Eye (tissue), 1 donor: ENCODE measurements at places on chromosomes 16 and 17.
A peak's percentile ranks its signal among the peaks of the same experiment; 100 is the strongest.

DNA sequence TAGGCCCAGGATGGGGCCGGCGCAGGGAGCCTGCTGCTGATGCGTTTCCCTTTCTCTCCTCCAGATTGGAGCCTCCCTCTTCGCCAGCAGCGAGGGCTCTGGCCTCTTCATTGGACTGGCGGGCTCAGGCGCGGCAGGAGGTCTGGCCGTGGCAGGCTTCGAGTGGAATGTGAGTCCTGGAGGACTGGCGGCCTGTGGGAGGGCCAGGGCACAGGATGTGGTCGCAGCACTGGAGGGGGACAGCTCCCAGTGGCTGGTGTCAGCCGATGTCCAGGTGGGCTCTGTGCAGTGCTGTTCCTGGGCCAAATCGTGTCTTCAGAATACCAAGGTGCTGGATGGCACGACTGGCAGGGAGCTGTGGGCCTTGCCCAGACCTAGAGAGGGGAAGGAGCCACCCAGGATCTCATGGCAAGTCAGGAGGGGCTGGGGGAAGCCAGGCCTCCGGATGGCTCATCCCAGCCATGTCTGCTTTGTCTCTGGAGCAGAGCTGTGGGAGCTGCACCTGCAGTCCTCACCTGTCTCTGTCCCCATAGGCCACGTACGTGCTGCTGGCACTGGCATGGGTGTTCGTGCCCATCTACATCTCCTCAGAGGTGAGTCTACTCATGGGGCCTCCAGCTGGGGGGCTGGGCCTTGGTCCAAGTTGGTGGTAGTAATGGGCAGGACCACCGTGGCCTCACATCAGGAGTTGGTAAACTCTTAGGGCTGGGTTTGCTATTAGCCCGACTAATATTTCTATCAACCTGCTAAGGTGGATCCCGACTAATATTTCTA lies 7.3 kb downstream of the SLC5A10 start:
- DNase-seq = no peak

DNA sequence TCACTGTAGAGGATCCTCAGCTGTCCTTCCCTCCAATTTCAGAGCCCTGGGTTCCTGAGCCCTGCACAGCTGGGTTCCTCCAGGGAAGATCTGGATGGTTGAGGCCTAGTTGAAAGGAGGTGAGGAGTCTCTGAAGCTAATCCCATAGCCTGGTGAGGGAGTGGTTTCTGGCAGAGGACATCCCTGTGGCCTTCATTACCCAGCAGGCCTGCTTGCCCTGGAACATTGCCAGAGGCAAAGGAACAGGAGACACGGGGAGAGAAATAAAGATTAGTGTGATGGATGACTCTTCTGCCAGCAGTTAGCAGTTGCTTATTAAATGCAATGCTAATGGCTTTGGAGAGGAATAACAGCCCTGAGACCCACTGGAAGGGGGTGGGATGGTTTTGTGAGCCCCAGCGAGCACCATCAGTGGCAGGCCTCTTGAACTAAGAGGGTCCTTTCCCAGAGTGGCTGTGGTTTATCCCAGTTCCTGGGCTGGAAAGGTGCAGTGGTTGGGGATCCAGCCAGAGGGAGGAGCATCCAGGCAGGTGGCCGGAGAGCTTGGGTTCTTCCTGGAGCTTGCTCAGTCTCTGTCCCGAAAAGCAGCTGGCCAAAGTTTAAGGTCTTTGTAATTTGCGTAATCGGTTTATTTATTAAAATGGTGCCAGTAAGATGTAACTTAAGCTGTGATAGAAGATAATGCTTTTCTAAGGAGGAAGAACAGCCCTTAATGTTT lies 209.7 kb downstream of the CCDC182 start:
- no peak for DNase-seq

DNA sequence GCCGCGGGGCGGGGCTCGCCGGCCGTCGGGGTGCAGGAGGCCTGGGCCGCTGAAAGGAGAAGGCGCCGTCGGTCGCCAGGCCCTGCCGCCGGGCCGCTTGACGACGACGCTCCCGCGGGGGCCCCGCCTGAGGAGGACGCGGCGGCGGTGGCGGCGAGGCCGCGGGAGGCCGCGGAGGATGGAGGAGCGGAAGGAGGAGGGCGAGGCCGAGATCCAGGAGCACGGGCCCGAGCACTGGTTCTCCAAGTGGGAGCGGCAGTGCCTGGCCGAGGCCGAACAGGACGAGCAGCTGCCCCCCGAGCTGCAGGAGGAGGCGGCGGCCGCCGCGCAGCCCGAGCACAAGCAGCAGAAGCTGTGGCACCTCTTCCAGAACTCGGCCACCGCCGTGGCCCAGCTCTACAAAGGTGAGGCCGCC lies 430 bp downstream of the HAPSTR1 start:
- DNase-seq = peak; percentile 64

- peak; percentile 18 for DNase-seq
These were observed 11.4 kb downstream of the GGA2 start for GRCh38 chr16:23498863-23499262.

DNA sequence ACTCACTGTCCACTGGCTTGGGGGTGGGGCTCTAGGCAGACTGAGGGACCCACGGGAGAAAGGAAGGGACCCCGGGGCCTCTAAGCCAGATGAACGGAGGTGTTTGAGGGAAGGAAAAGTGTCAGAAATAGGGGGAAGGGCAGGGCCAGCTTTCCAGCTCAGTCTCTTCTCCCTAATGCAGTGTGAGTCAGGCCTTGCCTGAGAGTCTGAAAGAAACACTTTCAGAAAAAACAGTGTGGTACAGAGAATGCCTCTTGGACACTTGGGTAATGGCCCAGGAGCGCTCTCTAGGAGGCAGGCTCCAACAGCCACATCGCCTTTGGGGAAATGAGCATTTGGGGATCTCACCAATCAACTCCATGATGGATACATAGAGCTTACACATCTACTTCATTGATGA lies 46.9 kb downstream of the NDEL1 start:
- no peak for DNase-seq

- no peak for DNase-seq
These were observed 53.7 kb downstream of the IQCK start for GRCh38 chr16:19771796-19772195.

DNA sequence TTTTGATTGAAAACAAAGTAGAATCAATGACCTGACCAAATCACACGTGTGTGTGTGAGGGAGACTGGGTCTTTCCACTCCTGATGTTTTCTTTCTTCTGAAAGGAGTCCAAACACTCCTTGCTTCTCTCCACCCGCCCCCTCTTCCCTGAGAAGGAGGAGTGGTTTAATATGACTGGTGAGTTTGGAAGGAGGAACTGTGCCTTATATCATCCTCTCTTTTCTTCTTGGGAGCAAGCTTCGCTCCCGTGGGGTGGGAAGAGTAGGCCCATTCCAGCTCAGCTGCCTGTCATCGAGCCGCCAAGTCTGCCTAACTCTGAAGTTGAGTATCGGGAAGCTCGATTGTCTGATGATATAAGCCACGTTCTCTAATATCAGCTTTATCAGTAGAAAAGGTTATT lies 96.5 kb downstream of the YPEL2 start:
- DNase-seq = no peak

GRCh38 chr17:63555500-63556156 lies 5.4 kb downstream of the DCAF7 start:
- DNase-seq = no peak

DNA sequence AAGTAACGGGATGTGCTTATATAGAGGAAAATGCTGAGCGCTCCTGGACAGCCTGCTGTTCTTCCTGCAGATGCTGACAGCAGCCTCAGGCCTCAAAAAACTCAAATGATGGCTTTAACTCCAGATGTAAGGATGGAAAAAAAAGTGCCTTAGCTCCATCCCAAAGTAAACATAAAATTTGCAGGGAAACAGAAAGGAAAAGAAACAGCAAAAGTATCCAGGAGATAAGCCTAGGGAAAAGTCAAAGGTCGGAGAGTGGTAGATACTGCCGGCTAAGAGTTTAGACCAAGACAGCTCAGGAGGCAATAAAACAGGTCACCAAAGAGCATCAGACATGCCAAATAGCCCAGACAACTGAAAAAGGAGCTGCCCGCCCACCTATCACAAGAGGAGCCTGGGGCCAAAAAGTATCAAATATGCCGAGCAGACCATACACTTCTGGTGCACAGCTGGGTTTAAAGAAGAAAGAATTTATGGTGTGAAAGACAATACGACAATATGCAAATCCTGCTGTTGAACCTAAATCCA lies 6.9 kb downstream of the KRT31 start:
- DNase-seq = no peak

DNA sequence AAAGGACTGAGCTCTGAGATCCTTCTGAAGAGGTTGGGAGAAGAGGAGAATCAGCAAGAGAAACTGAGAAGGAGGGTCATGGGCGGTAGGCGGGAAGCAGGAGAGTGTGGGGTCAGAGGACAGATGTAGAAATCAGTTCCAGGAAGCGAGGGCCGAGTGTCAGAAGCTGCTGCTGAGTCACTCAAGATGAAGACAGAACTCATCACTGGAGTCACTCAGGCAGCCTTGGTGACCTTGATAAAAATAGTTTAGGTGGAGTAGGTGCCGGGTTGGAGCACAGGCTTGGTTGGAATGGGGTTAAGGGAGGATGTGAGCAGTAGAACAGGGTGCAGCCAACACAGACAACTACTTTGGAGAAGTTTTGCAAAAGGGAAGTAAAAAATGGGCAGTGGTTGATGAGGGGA lies 6.1 kb upstream of the ITGAM start:
- DNase-seq = no peak

GRCh38 chr17:57762452-57763395 lies 17.6 kb upstream of the CCDC182 start:
- DNase-seq = peak; percentile 90

GRCh38 chr17:57311281-57312216 lies 55.2 kb downstream of the MSI2 start:
- DNase-seq = no peak

- no peak for DNase-seq
These were observed 59.6 kb downstream of the TANGO6 start for GRCh38 chr16:68902969-68903345.

GRCh38 chr17:47948706-47949196 lies 7.4 kb downstream of the PNPO start:
- DNase-seq = no peak

DNA sequence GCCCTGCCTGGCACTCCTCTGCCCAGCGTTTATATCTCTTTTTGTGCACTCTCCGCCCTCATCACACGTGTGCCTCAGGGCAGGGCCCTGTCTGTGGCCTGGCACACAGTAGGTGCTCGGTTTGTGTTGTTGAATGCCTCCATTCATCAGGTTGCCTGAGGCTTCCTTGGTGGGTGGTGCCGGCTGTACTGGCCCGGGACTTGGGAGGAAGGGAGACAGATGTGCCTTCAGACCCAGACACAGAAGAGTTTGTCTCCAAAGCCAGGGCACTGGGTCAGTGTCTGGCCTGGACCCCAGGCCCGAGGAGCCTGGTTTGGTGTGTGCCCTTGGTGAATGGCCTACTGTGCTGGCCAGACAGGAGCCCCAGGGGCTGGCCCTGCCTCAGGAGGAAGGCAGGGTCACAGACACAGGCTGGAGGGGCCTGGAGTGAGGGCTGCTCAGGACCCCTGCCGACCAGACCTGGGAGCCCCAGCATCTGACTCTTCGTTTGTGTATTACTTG lies 71.6 kb downstream of the RAI1 start:
- peak; percentile 36 for DNase-seq

DNA sequence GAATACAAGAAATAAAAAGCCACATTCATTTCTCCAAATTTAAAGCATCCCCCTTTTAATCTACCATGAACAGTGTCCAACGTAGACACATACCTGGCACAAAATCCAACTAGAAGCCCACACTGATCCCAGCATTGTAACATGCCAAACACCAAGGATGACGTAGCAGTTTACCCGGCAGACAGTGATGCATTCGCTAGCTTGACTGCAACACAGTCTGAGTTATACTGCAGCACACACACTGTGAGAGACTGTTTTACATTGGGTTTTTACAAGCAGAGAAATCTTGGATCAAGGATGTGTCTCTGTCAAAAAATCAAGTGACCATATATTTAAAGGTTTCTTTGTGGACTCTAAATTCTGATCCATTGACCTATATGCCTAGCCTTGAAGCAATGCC lies 74.5 kb upstream of the C17orf78 start:
- DNase-seq = no peak
